Activated T-helper 1 cell treated with anti-CD3 and anti-CD28 coated beads, Interleukin-2, amount 50 U/mL, for 16 hours (primary cell): ENCODE measurements at places on chromosomes 7 and 10.

DNA sequence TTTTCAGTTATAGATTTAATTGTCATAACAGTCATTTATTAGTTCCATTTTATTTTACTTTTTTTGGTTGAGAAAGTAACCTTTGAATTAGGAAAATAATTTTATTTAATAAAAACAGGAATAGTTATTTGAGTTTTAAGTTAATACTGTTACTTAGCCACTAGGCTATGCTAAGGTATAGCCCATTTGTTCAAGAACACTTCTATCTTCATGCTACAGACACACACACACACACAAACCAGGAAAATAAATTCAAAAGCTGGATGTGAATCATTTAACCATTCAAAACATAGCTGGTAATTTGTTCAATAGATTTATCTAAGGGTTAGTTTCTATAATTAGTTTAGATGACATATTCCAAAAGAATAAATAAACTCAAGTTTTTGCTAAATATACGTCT, 148.4 kb downstream of the RNF133 start:
- no peak for DNase-seq

- no peak for DNase-seq
These were observed 11.3 kb upstream of the TRDMT1 start for GRCh38 chr10:17212802-17213221.

DNA sequence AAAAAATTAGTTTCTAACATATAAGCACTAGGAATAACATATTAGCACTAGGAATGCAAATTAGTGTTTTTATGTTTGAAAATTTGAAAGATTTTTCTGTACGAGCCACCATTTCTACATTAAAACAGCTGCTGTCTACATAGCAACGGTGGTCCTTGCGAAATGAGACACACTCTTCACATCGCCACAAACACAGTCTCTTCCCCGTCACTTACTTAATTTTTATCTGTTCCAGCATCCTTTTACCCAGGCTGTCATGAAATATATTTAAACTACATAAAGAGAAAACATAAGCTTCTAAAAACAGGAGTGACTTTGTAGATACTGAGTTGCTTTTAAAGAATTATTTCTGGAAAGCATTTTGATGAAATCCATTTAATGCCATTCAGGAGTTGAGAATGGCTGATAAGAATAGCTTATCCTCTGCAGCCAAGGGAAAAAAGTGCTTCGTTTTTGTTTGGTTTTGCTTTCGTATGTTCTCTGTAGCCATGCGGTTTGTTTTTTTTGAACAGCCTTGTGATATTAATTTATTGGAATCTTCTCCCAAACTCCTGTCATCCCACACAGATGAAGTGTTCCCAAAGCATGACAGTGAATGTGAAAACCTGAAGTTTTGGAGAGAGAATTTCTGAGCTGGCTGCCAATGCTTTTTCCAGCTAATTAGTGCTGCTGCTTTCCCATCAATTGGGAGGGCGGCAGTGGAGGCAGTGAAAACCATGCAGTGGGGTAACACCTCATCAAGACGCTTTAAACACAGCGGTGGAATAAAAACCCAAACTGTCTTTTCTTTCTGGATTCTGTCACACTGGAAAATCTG, 603.7 kb upstream of the ADARB2 start:
- no peak for DNase-seq

DNA sequence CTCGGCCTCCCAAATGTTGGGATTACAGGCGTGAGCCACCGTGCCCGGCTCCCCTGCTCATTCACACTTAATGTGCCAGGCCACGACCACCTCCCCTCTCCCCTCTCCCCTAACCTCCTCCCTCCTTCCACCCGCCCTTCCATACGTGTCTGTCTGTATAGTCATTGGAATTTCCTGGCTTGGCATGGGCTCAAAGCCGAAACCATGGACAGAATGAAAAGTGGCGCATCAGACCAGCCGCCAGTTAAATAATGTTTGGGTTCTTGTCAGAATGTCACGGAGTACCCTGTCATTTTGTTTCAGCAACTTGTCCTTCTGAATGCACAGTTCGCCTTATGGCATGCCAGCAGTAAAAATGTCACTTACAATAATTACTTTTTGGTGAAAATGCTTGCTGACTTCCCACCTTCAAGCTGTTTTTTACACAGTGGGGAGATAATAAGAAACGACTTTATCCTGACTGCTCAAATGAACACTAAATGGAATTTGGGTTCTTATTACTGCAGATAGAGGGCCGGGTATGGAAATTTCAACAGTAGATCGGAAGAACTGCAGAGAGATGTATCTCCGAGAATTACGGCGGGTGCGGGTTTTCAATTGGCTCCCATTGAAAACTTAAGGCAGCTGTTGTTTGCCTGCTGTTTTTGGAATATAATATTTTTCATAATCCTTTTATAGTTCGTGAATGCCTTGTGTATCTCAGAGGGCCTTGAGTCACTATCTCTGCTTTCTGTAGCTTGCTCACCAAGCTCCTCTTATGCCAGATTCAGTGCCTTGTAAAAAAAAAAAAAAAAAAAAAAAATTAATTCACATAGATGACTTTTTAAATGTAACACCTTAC, 65.5 kb upstream of the SH2B2 start:
- no peak for DNase-seq

- DNase-seq, result no peak
These were observed 20.2 kb downstream of the SDK1 start for GRCh38 chr7:3321206-3321605.

DNA sequence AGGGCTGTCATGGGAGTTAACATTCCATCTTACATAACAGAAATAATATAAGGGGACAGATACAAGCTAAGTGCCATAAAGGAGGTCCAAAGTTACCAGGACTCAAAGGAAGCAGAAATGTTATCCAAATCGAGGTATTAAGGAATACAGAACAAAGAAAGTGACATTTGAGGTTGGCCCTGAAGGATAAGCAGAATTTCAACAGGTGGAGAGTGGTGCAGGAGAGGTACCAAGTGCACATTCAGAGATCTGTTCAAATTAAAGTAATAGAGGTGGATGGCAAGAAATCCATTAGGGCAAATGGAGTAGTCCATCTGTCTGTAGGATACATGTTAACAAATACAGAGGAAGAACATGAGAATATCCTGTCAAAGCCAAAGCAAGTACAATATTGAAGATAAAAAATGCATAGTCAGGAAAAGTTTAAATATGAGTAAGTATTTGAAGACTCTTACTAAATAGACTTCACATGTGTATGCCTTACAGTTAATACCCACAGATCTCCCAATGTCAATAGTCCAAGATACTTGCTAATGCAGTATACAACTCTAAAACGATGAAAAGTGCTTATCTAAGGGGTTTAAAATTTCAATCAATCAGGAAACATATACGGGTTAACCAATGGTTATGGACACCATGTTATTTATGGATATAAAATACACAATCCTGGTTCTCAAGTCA, 10.0 kb downstream of the CDK6 start:
- DNase-seq, result no peak

GRCh38 chr7:141335164-141335563, 216.0 kb upstream of the AGK start:
- no peak for DNase-seq

- DNase-seq, result no peak
These were observed 31.1 kb downstream of the NOD1 start for GRCh38 chr7:30447466-30447865.

GRCh38 chr7:85115862-85116261, 71.0 kb downstream of the SEMA3D start:
- DNase-seq, result no peak

- no peak for DNase-seq
These were observed 2.3 kb upstream of the LRRC72 start for GRCh38 chr7:16524332-16524731.

DNA sequence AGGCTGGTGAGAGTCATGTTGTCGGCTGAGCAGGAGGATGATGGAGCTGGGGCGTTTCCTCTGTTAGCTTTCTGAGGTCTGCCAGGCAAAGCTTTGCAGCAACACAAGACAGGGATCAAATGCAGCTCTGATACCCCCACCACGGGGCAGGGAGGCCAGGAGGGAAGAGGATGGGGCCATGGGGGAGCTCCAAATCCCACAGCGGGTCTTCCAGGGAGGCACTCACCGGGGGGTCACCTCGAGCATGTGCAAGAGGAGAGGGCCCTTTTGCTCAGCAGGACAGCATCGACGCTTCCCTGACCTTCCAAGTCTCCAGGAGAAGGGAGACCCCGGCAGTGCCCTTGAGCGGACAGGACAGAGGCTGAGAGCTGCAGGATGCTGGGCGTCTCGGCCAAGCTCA, 127.5 kb downstream of the WDR37 start:
- no peak for DNase-seq

DNA sequence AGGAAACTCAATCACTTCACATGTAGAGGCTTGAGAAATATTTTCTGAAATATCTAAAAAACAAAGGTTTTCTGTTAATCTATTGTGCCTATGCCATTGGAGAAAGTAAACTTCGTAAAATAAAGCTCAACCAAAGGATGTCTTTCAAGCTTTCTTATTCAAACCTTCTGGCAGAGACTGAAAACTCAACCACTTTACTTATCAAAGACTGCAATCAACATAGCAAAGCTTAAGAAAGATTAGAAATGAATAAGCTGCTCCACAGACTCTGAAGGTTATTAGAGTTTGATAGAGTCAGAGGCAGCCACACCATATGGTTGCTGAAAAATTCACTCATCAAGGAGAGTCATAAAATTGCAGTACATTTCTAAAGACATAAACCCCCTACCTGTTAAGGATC, 245.8 kb upstream of the MEOX2 start:
- DNase-seq, result no peak

- no peak for DNase-seq
These were observed 82.5 kb downstream of the NDUFB2 start for GRCh38 chr7:140778975-140779374.

GRCh38 chr7:80679921-80680907, 41.8 kb downstream of the CD36 start:
- no peak for DNase-seq

- no peak for DNase-seq
These were observed 9.2 kb downstream of the ANXA7 start for GRCh38 chr10:73404690-73405089.
